Activated T-helper 2 cell treated with anti-CD3 and anti-CD28 coated beads, Interferon-gamma antibody, Interleukin-2, Interleukin-4, amounts not matched to agents 10 μg/mL and 5 μg/mL and 100 μg/mL, durations not matched to agents 14 hours and 24 hours and 36 hours (primary cell): ENCODE measurements at places on chromosomes 5 and 9.

- H3K4me1 ChIP-seq: no peaks in the 10 kb centered on the region
- no peak for DNase-seq
- peaks cover 4% of the 10 kb centered on the region for H3K27me3 ChIP-seq
- no peak overlapping the region for H3K4me3 ChIP-seq
Observed at GRCh38 chr5:73019766-73020165, 63.9 kb downstream of the FCHO2 start.

DNA sequence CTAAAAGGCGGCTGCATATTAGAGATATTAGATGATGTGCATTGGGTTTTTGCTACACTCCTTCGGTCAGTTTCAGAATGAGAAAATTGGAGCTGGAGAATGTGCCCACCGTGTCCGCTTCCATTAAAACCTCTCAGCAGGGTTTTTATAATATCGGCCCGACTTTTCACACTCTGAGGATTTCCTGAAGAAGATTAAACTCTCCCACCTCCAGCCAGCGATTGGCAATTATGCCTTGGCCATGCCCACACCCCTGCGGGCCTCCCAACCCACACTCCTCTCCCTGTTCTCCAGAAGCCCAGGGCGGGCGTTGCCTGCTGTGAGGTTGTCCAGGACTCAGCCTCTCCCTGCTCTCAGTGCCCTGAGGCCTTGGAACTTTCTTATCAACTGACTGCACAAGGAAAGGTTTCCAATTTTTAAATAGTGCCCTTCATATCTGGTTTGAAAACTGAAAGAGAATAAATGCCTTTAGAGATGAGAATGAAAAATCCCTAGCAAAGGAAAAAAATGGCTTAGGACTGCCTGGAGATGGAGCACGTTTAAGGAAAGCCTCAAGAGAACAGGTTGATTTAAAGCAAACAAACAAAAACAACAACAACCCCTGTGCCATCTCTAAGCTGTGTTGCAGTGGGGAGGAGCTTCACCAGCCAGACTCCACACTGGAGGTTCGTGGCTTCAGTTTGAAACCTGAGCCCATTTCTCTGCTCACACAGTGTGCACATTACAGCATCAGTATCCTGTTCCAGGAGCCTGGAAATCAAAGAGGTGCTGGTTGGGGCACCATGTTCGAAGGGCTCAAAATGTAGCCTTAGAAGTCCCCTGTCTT, 292.9 kb downstream of the NSG2 start:
- no peak for DNase-seq
- no peaks in the 10 kb centered on the region for H3K36me3 ChIP-seq
- H3K27me3 ChIP-seq: peaks cover 10% of the 10 kb centered on the region
- H3K4me3 ChIP-seq: no peak overlapping the region
- no peak overlapping the region for H3K27ac ChIP-seq

DNA sequence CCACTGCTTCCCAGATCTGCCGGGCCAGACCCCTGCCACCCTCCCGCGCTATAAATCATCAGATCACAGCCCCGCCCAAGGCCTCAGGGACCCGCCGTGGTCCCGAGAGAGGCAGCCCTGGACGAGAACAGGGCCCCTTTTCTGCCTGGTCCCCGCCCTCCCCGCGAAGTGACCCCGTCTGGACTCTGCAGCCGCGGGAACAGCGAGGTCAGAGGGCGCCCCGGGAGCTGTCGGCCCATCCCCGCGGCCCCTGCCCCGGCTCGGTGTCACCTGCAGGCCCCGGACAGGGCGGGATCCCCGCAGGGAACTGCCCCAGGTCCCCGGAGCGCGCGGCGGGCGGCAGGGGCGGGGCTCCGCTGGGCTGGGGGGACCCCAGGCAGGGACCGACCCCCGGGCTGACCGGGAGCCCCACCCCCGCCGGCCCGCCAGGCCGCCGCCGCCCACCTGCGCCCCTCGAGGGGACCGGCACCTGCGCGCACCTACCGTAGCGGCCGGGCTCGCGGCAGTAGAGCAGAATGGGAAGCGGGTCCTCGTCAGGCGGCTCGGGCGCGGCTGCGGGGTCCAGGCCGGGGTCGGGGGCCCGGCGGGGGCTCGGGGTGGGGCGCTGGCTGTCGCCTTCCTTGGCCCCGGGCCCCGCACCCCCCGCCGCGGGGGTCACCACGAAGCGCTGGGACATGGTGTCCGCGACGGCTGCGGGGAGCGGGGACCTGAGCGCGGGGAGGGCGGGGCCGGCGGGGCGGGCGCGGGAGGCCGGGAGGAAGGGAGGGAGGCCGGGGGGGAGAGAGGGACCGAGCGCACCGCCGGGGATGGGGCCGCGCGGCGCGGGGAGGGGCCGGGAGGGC, 43.5 kb upstream of the SLC12A7 start:
- no peak overlapping the region for H3K27ac ChIP-seq
- H3K27me3 ChIP-seq: peaks cover 39% of the 10 kb centered on the region
- no peak for DNase-seq
- H3K36me3 ChIP-seq: no peaks in the 10 kb centered on the region
- H3K4me3 ChIP-seq: no peak overlapping the region

- H3K27me3 ChIP-seq: peaks cover 8% of the 10 kb centered on the region
- peaks cover 2% of the 10 kb centered on the region for H3K36me3 ChIP-seq
- no peak overlapping the region for H3K27ac ChIP-seq
- DNase-seq: peak; percentile 60
- peak overlapping the region; percentile 6 for H3K4me3 ChIP-seq
Observed at GRCh38 chr5:177456976-177457851, 10.6 kb downstream of the PRR7 start.

GRCh38 chr5:62653001-62653863, 74.6 kb downstream of the LRRC70 start:
- no peak overlapping the region for H3K27ac ChIP-seq
- peaks cover 14% of the 10 kb centered on the region for H3K4me1 ChIP-seq
- DNase-seq: no peak
- peaks cover 3% of the 10 kb centered on the region for H3K36me3 ChIP-seq

DNA sequence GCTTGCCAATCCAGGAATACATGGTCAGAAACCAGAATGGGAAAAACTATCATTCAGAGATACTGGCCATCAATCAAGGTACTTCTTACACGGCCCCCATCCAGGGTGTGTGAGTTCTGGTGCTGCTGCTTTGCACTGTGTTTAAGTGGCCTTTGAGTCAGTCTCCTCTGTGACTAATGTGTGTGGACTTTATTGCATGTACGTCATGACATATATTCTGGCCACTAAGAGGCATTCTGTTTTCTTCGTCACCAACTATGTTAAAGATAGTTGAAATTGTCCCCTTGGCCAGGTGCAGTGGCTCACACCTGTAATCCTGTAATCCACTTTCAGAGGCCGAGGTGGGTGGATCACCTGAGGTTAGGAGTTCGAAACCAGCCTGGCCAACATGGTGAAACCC, 8.5 kb downstream of the EXOSC3 start:
- peaks cover 74% of the 10 kb centered on the region for H3K36me3 ChIP-seq
- no peak overlapping the region for H3K4me3 ChIP-seq
- DNase-seq: no peak
- no peaks in the 10 kb centered on the region for H3K4me1 ChIP-seq
- H3K27me3 ChIP-seq: no peaks in the 10 kb centered on the region
- H3K27ac ChIP-seq: no peak overlapping the region

GRCh38 chr9:88559661-88560060, 24.7 kb downstream of the NXNL2 start:
- no peaks in the 10 kb centered on the region for H3K36me3 ChIP-seq
- no peak for DNase-seq
- H3K4me3 ChIP-seq: no peak overlapping the region
- H3K27me3 ChIP-seq: peaks cover 2% of the 10 kb centered on the region
- no peak overlapping the region for H3K27ac ChIP-seq

GRCh38 chr5:180515294-180515693, 21.1 kb downstream of the CNOT6 start:
- H3K4me1 ChIP-seq: peaks cover 20% of the 10 kb centered on the region
- H3K4me3 ChIP-seq: no peak overlapping the region
- no peaks in the 10 kb centered on the region for H3K27me3 ChIP-seq

DNA sequence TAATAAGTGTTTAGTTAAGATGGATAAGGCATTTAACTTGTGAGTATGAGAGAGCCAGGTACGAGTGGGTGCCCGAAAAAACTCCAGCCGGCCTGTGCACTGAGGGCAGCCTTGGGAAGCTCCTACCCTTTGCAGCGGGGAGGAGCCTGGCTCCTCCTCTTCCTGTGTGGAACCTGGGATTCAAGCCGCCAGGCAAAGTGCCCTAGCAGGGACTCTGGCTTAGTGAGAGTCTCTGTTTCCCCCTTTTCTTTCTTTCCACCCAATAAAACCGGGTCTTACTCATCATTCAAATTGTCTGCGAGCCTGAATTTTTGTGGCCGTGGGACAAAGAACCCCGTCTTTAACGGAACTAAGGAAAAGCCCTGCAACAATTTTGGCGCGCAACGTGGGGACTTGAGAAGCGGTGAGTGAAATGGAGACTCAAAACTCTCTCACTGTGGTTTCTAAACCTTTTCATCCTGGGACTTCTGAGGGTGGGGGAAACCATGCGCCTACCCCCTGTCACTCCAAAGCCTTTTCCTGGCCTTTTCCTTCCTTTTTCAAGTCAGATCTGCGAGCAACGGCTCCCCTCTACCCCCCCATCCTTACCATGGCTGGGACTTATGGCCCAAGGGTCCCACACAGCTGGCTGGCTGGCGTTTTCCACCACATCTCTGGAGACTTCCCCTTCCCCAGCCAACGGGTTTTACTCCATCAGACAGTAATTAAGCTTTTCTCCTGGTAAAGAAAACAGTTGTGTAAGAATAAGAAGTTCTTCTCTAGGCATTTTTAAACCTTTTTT, 535.7 kb upstream of the ACO1 start:
- H3K36me3 ChIP-seq: no peaks in the 10 kb centered on the region
- DNase-seq: no peak
- H3K27ac ChIP-seq: no peak overlapping the region
- H3K4me3 ChIP-seq: no peak overlapping the region
- H3K27me3 ChIP-seq: no peaks in the 10 kb centered on the region

GRCh38 chr9:92047500-92047899, 67.7 kb downstream of the SPTLC1 start:
- peaks cover 85% of the 10 kb centered on the region for H3K36me3 ChIP-seq
- DNase-seq: no peak
- no peak overlapping the region for H3K4me3 ChIP-seq
- H3K27ac ChIP-seq: no peak overlapping the region
- no peaks in the 10 kb centered on the region for H3K4me1 ChIP-seq

DNA sequence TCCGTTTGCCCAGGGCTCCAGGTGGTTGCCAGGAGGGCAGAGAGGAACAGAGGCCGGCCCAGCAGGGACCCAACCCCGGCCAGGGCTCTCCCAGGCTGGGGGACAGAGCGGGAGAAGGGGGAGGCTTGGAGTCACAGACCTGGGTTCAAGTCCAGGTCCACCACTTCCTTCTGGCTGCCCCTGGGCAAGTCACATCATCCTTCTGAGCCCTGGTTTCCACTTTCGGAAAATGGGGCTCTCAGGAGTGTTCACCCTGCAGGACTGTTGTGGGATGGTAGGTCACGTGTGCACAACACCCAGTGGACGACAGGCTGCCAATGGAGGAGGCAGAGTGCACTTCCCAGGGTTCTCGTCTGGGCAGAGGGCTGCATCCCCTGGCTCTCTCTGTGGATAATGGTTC, 245.4 kb downstream of the PBX3 start:
- no peaks in the 10 kb centered on the region for H3K36me3 ChIP-seq
- H3K4me1 ChIP-seq: no peaks in the 10 kb centered on the region
- H3K27ac ChIP-seq: no peak overlapping the region
- H3K4me3 ChIP-seq: no peak overlapping the region

DNA sequence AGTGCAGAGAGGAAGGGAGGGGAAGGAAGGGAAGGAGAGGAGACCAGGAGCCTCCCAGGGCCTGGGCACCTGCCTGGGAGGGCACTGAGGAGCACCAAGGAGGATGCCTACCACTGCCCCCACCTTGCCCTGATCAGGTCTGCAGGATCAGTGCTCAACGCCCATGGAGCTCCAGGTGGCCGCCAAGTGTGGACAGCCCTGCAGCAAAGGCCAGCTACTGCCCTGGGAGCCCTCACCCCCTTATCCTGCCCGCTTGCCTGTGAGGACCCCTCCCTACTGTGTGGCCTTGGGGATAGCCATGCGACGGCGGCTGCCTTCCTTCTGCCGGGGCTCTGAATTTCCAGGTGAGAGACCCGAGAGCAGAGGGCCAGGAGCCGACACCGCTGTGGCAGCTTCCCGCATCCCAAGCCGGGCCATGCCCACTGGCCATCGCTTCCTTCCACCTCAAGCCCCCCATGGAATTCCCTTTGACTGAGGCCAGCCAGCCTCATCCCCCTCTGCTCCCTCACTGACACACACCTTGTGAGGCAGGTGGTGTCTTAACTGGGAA, 12.4 kb downstream of the ADAMTS2 start:
- H3K4me3 ChIP-seq: no peak overlapping the region
- H3K4me1 ChIP-seq: no peaks in the 10 kb centered on the region
- H3K27me3 ChIP-seq: no peaks in the 10 kb centered on the region
- H3K27ac ChIP-seq: no peak overlapping the region
- H3K36me3 ChIP-seq: no peaks in the 10 kb centered on the region

GRCh38 chr9:98502311-98502975, 206.3 kb downstream of the GABBR2 start:
- no peak for DNase-seq
- no peak overlapping the region for H3K4me3 ChIP-seq
- H3K27me3 ChIP-seq: no peaks in the 10 kb centered on the region
- no peaks in the 10 kb centered on the region for H3K36me3 ChIP-seq
- no peaks in the 10 kb centered on the region for H3K4me1 ChIP-seq

DNA sequence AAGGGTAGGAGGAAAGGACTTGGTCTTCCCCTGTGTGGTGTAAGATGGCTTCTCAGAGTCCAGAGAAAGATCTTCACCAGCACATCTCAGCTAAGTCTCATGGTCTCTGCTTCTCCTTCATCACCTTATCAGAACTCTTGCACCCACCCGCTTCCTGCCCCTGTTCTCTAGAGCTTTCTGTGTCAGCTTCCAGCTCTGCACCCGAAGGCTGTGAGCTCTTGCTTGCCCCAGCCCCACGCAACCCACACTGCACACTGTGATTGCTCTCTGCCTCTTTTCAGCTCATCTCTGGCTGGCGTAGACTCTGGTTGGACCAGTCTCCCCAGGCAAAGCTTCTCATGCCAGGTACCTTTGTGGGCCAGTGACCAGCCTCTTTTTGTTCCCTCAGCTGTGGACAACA, 93.2 kb upstream of the RAPGEF1 start:
- peak overlapping the region; percentile 7 for H3K27ac ChIP-seq
- peaks cover 4% of the 10 kb centered on the region for H3K27me3 ChIP-seq
- H3K4me1 ChIP-seq: peaks cover 10% of the 10 kb centered on the region
- peaks cover 7% of the 10 kb centered on the region for H3K36me3 ChIP-seq
- H3K4me3 ChIP-seq: no peak overlapping the region

- H3K4me1 ChIP-seq: no peaks in the 10 kb centered on the region
- H3K36me3 ChIP-seq: no peaks in the 10 kb centered on the region
- no peak overlapping the region for H3K27ac ChIP-seq
- H3K4me3 ChIP-seq: no peak overlapping the region
Observed at GRCh38 chr9:31629292-31629691, 755.2 kb upstream of the ACO1 start.

GRCh38 chr5:154713615-154714125, 41.5 kb upstream of the LARP1 start:
- peaks cover 5% of the 10 kb centered on the region for H3K4me1 ChIP-seq
- no peak for DNase-seq
- no peaks in the 10 kb centered on the region for H3K36me3 ChIP-seq
- H3K4me3 ChIP-seq: no peak overlapping the region
- peaks cover 3% of the 10 kb centered on the region for H3K27me3 ChIP-seq

- no peaks in the 10 kb centered on the region for H3K36me3 ChIP-seq
- H3K4me3 ChIP-seq: no peak overlapping the region
- H3K27me3 ChIP-seq: peaks cover 26% of the 10 kb centered on the region
- no peak for DNase-seq
Observed at GRCh38 chr9:76704593-76705204, 59.5 kb upstream of the PCA3 start.

GRCh38 chr5:57243286-57244137, 69.7 kb downstream of the GPBP1 start:
- peak overlapping the region; percentile 61 for H3K27ac ChIP-seq
- no peak overlapping the region for H3K4me3 ChIP-seq
- H3K36me3 ChIP-seq: peaks cover 60% of the 10 kb centered on the region
- H3K4me1 ChIP-seq: peaks cover 23% of the 10 kb centered on the region
- no peaks in the 10 kb centered on the region for H3K27me3 ChIP-seq
